ENCODE measurements at places on chromosomes 7 and 10.
A peak's percentile ranks its signal among the peaks of the same experiment; 100 is the strongest.

- no peak for DNase-seq
These were observed 28.2 kb upstream of the ZPBP start for GRCh38 chr7:50121286-50121685.

- DNase-seq, result no peak
These were observed 148.7 kb downstream of the C7orf25 start for GRCh38 chr7:42763137-42763551.

- DNase-seq, result peak; percentile 15
These were observed 346.6 kb upstream of the KLF6 start for GRCh38 chr10:4131407-4132215.

GRCh38 chr10:123685260-123685659 is 19.1 kb downstream of the GPR26 start:
- no peak for DNase-seq

DNA sequence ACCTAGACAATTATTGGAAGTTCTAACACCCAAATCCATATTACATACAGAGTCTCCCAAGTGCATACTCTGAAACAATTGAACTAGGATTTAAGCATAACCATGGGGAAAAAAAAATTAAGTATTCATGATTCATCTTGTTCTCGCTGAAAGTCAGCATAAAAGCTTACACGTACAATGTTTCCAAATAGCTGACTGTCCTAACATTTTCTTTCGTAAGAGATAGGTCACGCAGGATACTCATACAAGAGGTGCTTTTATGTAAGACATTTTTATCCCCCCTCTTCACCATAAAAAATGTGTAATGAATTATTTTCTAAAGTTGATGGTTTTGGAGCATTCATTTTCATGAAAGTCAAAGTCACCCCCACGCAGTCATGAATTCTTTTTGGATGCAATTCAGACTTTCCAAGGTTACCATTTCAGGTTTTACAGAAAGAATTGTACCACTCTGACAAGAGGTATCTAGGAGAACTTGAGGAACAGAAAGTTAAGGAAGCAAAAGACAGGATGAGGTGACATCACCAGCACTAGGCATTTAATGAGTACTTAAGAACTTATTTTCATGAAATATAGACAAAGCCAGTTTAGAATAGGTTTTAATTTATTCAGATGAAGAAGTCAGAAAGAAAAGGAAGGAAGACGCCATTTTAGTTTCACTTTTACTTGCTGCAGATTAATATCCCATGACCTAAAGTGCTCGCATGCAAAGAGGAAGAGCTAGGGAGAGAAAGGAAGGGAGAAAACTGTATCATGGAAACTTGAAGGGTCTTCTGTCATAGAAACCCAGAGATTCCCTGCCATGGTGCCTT is 55.8 kb downstream of the TMEM26 start:
- DNase-seq, result no peak

DNA sequence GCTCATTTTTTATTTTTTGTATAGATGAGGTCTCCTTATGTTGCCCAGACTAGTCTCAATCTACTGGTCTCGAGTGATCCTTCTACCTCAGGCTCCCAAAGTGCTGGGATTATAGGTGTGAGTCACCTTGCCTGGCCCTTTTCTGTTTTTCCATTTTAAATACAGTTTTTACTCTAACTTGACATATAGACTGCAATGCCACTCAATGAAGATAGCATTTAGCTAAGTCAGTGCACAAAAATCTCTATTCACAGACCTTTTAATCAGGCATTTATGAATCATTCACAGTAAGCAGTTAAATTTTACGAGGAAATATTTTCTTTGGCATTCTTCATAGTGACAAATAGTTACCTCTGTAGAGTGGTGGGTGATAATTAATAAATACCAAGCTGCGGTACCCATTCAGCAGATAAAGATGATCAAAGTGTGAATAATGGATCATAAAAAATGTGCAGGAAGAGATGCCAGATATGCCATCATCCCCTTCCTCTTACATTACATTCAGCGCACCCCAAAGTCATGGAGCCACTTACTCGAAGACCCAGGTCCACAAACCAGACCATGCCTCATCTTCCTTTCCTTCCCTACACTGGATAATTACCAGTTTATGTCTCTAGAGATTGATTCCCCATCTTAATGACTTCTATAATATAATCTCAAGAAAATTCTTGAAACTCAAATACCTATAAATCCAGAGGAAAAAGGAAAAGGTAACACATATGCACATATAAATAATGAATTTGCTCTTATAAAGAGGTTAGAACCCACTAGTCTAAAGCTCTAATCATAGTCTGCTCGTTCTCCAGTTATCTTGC is 56.0 kb downstream of the UBE2H start:
- DNase-seq, result no peak

DNA sequence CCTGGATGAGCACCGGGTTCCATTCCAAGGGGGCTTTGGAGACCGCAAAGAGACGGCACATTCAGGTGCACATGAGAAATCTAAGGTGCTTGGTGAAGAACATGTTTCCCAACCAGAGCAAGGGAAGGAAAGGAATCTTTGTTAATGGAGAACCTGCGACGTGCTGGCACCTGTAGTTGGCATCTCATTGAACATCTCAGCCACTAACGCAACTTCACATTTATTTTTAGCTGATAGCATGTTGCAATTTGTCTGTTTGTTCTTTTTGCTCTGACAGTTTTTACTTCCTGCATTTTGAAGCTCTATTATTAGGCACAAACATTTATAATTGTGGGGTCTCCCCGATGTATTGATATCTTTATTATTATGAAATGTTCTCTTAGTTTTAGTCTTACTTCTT is 316.7 kb downstream of the TCERG1L start:
- DNase-seq, result no peak

- no peak for DNase-seq
These were observed 128.8 kb downstream of the TEX36 start for GRCh38 chr10:125554016-125554703.

DNA sequence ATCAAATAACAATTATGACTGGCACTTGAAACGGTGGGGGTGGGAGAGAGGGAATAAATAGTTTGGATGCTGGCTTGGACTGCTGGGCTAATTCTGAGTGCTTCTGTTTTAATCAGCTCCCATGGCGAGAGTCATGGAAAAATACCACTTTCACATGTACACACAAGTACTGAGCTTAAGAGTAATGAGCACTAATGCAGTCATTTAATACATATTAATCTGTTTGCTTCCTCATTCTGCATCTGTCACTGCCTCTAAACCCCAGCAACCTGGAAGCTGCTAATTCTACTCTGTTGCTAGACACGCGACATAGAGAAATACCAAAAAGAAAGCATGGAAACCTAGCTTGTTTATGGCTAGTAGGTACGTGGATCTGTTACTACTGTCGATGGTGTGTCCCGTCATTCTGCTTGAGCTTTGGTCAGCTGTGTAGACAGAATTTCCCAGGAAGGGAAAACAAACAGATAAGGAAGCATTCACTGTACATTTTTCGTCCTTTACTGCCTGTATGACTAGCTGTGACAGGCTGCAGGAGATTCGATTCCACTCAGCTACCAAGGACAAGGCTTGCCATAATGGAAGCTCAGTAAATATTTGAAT is 238.8 kb downstream of the BAMBI start:
- DNase-seq, result peak; percentile 60

GRCh38 chr10:114376523-114376922 is 27.8 kb downstream of the AFAP1L2 start:
- DNase-seq, result no peak

GRCh38 chr10:63007112-63007511 is 126.0 kb upstream of the NRBF2 start:
- DNase-seq, result no peak

- no peak for DNase-seq
These were observed 87.8 kb downstream of the ADCY1 start for GRCh38 chr7:45662018-45662417.

DNA sequence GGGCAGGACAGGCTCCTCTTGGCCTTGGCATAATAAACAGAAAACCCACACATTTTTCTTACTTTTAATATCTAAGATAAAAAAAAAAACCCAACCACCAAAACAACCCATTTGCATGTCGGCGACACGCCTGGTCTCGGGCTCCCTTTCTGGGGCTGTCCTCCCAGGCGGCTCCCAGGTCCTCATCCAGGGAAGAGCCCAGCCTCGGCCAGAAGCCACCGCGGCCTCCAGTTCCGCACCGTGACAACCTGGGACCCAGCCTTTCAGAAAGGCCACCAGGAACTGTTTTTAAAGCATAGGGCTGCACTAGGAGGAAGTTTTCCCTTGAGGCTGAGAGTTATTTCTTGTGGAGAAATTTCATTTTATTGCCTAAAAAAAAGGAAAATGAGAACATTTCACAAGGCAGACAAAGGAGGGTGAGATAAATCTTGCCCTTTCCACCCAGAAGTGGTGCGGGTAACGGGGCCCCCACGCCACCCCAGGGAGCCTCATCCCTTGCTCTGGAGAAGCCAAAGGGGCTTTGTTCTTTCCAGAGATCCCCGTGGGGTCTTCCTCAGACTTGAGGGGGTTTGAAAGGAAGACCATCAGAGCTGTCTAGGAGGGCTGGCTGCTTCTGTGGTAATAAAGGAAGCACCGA is 39.2 kb upstream of the MKRN1 start:
- DNase-seq, result no peak

DNA sequence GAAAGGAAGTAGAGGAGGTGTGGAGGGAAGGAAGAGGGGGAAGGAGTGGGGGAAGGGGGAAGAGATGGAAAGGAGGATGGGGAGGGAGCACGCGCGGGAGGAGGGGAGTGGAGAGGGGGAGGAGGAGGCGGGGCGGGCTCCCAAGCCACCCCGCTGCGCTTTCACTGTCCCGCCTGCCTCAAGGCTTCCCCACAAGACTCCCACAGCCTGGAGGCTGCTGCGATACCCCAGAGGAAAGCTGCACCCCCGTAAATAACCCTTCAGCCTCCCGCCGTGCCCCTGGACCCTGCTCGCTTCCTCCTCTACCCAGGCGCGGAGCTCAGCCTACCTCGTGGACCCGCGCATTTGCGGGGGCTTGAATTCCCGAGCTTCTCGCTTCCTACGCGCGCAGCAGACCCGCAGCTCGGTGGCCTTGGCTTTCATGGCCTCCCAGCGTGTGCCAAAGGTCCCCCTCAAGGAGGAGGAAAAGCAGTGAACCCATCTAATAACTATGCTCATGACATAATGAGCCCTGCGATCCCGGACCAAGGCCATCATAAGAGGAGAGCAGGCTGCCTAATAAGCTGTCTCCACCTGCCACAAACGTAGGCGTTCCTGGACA is at the start of gene C10orf67:
Gene C10orf67, minus strand, starts transcription at position 557 of the 601 bp plus-strand sequence. Its CDS starts 23 bp downstream, at position 534.
- DNase-seq, result peak; percentile 60

DNA sequence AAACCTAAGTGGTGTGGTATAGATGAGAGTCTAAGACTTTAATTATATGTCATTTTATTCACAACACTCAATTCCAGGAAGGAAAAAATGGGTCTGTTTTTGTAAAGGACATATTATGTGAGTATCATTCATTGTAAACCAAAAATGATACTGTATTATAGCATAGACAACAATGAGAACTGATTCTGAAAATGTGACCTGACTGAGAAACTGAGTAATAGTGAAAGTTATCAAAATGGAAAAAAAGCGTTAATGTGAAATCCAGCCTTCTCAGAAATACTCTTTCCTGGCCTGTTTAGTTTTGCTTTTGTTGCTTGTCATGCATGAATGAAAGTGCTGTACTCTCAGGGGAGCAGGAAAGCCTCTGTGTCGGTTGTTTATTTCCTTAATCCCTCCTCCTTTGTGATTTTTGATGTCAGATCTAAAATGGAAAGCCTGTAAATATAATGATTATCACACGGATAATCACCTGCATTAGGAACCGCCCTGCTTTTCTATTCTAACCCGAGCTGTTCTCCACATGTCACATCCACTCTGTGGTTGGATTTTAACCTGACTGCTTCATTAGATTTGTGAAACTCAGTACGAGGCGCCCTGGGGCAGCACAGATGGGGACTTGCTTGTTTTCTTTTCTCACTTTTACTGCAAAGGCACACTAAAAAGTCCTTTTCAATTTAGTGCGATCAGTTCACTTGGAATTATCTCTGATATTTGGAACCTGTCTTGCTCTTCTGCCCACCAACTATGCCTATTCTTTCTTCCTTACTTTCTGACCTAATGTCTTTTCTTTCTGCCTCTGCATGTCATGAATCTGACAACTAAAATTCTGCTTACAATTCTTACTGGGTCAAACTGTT is 240.9 kb upstream of the KAT6B start:
- no peak for DNase-seq

DNA sequence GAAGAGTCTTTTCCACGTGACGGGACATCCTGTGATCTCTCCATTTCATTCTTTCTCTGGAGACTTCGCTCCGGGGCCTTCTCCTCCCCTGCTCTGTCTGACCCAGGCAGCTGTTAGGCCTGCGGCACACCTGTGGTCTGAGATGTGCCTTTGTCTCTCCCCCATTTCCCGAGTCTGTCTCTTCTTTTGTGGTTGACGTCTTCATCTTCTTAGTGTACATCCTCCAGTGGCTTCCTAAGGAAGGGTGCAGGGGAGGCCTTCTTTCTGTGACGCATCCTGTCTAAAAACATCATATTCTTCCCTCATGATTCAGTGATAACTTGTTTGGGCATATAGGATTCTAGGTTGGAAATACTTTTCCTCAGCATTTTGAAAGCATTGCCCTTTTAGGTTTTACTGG is 17.2 kb upstream of the ATP6V0E2 start:
- DNase-seq, result no peak

GRCh38 chr7:101862280-101863220 is 45.1 kb downstream of the CUX1 start:
- no peak for DNase-seq

GRCh38 chr7:37247861-37248260 is 200.8 kb downstream of the ELMO1 start:
- DNase-seq, result peak; percentile 60

DNA sequence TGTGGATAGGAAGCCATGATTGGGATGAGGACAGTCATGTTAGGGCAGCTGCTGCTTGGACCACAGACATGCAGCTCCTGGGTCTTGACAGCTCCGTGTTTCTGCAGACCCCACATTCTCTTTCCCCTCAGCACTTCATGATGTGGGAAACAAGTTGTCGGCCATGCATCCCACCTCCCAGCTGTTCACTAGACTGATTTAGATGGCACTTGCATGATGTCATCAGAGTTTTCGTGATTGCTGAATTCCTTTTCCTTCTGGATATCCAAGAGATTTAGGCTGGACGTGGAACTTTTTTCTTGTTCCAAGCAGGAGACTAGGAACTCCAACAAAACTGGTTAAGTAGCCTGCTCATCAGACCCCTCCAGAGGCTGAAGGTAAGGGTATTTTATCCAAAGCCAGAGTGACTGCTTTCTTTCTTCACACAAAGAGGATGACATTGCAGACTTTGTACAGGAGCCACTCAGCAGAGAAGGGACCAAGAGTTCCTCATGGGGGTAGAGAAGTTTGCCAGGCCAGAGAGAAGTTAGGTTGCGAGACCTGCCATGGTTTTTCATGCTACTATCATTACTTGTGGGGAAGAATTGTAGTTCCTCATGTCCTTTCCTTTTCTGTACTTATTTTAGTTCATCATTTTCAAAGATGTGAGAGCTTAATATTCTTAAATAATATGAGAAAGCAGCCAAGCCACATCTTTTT is 117.7 kb upstream of the GJD4 start:
- DNase-seq, result no peak

DNA sequence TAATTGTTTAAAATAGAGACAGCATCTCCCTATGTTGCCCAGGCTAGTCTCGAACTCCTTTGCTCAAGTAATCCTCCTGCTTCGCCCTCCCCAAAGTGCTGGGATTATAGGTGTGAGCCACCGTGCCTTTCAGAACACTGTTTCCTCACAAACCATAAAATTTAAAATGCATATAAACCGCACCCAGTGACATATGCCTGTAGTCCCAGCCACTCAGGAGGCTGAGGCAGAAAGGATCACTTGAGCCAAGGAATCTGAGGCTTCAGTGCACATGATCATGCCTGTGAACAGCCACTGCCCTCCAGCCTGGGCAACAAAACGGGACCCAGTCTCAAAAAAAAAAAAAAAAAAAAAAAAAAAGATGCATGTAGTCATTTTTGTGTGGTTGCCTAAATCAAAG is 36.8 kb downstream of the ACBD5 start:
- DNase-seq, result no peak

- no peak for DNase-seq
These were observed 13.2 kb downstream of the BAIAP2L1 start for GRCh38 chr7:98387544-98388226.
